Right kidney (tissue), 9 donors: ENCODE measurements at places on chromosomes 6 and 20.

DNA sequence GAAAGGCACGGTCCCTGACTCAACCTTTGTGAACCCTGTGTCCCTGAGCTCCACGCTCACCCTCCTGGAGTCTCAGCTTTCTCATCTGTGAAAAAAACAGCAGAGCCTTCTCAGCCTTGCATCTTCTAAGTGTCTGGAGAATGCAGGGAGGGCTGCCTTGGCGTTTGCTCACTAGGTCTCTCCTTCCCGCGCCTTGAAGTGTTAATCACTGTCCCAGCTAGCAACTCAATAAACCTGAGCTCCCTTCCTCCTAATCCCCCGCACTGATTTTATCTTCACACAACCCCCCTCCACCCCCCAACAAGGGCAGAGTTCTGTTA is 34.9 kb upstream of the FOXC1 start:
- no peak for DNase-seq

DNA sequence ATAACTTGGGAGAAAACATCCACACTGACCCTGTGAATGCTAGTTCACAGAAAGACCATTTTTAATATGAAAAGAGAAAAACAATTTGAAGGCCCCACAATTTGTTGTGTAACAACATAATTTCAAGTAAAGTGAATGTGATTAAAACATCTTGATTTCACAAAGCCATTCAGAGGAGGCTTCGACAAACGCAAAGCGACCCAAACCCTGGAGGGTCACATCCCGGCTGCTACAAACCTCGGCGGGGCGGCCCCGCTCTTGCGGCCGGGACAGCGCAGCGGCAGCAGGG is 14.0 kb downstream of the FOXC1 start:
- DNase-seq: no peak

GRCh38 chr6:108161724-108162282 is 4.0 kb upstream of the NR2E1 start:
- DNase-seq: no peak

DNA sequence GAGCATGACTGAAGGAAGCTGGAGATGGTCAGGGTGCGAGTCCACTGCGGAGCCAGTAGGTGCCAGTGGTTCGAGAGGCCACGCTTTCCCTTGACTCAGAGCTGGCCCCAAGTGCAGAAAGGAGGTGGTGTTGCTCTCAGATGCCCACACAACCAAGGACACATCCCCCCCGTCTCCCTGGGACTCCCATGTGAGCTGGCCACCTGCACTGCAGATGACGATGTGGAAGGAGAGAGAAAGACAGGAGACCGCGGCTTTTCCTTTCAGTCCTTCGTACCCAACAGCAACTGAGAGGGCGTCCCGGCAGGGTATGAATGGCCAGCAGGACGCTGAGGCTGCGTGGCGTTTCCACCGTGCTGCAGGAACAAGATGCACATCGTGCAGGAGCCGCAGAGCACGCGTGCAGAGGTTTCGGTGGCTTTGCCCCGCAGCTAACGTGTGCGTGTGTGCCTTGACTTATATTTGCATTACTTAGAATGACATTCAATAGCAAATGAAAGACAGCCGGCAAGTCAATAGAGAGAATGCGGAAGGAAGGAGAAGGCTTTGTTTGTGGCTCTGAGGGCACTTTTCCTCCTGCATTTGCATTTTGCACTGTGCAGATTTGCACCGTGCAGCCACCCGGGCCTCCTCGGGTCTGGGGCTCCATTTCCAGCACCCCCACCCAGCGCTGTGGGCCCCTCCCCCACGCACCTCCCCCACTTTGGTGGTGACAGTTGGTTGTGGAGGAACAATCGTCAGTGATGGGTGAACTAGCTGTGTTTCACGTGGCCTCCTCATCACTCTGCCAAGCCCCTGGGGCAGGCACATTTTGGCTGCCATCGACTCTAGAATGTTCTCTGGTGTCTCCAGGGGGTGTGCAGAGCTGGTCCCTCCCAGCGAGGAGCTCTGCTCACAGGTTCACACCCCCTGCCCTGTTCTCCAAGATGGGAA is 26.4 kb upstream of the BHLHE23 start:
- DNase-seq: no peak

GRCh38 chr6:37054171-37054570 is 48.7 kb downstream of the FGD2 start:
- no peak for DNase-seq

- no peak for DNase-seq
These were observed 5.0 kb downstream of the BEND6 start for GRCh38 chr6:56959938-56960337.

DNA sequence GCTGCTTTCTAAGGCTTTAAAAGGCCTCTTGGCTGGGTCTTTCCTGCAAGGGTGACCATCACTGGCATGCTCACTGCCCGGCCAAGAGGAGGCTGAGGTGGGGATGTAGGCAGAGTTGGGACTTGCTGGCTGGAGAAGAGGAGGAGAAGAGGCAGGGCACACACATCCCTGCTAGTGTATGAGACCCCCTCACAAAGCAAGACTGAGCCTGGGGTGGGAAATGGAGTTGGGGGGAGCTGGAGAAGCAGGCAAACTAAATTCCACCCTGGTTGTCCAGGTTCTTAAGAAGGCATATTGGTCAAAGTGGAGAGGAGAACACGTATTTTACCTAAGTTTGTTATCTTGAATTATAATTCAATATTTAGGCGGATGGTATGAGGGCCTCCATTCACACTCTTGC is 1.7 kb upstream of the KIZ start:
- no peak for DNase-seq

DNA sequence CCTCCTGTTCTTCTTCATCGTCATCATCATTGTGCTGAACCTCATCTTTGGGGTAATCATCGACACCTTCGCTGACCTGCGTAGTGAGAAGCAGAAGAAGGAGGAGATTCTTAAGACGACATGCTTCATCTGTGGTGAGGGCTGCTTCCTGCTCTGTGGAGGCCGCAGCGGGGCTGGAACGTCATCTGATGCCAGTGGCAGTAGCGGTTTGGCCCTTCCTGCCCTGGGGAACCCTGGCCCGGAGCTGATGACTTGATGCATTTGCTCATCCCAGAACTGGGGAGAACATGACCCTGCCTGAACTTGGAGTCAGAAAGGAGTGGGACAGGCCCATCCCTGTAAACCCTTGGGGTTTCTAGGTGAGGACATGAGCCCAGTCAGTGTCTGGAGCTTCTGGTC is 18.7 kb downstream of the UQCC2 start:
- no peak for DNase-seq

DNA sequence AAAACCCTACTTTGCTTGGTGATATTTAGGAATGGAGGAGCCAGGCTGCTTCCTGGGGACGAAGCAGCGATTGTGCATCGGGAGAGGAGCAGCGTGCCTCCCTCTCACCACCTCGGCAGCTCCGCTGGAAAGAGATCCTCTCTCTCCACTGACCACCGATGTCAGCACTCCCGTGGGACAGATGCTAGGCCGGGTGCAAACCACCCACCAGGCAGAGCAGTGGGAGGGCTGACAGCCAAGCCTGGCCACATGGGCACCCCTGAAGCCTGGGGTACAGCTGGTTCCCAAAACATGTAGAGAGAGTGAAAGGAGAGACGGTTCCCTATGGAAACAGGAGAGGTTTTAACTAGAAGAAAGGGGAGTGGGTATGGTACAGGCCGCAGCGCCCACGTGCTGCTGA is 220.0 kb downstream of the ANKRD60 start:
- DNase-seq: no peak

GRCh38 chr20:16491294-16491905 is 81.8 kb downstream of the KIF16B start:
- no peak for DNase-seq

- DNase-seq: no peak
These were observed 320.8 kb downstream of the SOX4 start for GRCh38 chr6:21914121-21914973.

- DNase-seq: no peak
These were observed 15.4 kb downstream of the MDFI start for GRCh38 chr6:41653691-41654090.

DNA sequence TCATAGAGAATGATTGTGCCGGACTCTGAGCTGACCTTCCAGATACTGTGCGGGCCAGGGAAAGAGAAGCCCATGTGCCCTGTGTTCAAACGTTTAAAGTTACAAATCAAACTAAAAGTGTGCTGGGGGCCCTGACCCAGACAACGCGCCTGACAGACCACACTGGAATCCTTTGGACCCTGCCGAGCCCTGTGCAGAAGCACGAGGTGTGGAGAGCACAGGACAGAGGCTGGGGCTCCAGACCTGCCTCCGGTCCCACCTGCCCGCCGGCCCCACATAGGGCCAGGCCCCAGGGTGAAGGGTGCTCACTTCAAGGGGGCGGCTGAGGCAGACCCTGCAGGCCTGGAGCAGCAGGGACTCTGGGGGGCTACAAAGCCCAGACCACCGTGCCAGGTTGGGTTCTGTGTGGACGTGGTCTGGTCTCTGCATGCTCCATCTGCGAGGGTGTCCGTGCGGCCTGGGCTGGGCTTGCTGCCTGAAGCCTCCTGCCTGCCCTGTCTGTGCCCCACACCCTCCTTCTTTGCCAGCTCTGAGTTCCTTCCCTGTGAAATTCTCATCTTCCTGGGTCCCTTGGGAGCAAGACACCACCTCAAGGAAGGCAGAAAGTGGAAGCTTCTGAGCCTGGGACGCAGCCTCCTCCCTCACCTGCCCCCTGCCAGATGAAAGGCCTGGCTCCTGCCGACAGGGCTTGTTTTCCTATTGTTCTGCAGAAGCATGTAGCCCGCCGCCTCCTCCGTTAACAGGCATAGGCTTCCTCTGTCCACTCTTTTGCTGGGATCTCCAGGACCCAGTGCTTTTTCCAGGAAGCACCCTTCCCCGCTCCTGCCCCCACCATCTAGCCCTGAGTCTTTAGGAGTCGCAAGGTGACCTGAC is 186.2 kb downstream of the ERMARD start:
- peak; percentile 47 for DNase-seq

DNA sequence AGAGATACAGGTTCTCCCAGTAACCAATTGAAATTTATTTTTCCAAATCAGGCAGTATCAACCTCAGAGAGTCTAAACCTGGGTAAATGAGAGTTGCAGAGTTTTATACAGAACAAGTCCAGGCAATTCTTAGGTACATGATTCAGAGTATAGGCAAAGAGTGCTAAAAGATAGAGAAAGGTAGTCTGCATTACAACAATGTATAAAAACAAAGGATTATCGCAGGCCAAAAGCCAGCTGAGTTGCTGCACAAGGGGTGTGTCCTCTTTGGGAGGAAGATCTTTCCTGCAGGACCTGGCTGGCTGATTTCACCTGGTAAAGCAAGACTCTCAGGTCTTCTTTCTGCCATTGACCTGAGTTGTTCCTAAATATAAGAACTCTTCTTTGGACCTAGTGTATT is 48.9 kb upstream of the ECHDC1 start:
- DNase-seq: no peak

DNA sequence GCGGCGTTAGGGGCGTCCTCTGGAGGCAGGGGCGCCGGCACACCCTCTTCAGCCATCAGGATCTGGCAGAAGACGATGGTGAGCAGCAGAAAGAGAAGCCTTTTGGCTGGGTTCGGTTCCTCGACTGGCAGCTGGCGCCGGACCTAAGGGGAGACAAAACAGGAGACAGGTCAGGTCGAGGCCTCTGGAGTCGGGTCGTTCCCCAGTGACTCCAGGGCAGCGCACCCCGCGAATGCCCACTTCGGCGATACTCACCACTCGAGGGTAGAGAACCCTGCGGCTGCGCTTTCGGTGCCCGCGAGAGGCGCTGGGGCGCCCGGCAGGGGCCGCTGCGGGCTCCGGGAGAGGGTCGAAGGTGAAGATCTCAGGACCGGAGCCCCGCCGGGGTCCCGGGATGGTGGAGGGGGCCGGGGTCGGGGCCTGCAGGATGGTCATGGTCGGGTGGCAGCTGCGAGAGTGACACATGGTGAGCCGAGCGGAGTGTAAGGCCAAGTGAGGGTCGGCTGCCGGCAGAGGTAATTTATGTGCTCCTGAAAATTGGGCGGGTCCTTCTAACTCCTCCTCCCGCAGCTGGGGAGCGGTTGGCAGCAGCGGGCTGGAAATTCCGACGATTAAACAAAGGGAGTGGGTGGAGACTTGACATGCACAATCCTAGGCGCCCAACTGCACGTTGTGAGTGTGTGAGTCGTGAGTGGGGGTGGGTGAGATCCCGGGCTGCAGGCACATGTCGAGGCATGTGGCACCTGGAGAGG is at the start of gene IER3:
IER3 (minus strand) TSS at position 494 of the 752 bp plus-strand sequence; CDS start at position 465, 29 bp downstream.
- peak; percentile 95 for DNase-seq

- no peak for DNase-seq
These were observed 54.0 kb upstream of the SNX9 start for GRCh38 chr6:157768863-157769551.

- no peak for DNase-seq
These were observed 12.0 kb downstream of the PLAGL2 start for GRCh38 chr20:32195581-32195980.

- DNase-seq: no peak
These were observed 176.3 kb downstream of the TBXT start for GRCh38 chr6:165991341-165991740.

- DNase-seq: no peak
These were observed 300.2 kb downstream of the UTRN start for GRCh38 chr6:144585217-144585814.

DNA sequence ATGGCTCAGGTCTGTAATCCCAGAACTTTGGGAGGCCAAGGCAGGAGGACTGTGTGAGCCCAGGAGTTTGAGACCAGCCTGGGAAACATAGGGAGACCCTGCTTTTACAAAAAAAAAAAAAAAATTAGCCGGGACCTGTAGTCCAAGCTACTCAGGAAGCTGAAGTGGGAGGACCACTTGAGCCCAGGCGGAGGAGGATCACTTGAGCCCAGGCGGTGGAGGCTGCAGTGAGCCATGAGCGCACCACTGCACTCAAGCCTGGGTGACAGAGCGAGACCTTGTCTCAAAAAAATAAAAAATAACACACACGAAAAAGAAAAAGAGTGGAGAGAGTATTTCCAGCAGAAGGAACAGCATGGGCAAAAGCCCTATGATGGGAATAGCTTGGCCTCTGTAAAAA is 2.0 kb downstream of the TTLL9 start:
- DNase-seq: no peak

DNA sequence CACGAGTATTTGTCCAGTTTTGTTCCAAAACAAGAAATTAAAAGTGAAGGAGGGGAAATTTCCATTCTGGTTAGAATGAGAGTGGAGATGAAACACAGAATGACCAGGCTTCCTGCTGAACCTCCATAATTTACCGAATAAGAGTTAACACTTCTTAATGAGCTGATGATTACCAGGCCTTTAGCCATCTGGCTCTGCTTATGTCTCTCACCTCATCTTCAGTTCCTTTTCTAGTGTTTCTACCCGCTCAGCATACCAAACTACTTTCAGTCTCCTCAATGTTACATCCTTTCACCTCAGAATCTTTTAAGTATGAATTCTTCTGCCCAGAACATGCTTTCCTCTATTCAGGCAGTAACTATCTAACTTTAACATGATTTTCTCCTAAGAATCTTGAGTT is 209.0 kb upstream of the RSPO3 start:
- no peak for DNase-seq

DNA sequence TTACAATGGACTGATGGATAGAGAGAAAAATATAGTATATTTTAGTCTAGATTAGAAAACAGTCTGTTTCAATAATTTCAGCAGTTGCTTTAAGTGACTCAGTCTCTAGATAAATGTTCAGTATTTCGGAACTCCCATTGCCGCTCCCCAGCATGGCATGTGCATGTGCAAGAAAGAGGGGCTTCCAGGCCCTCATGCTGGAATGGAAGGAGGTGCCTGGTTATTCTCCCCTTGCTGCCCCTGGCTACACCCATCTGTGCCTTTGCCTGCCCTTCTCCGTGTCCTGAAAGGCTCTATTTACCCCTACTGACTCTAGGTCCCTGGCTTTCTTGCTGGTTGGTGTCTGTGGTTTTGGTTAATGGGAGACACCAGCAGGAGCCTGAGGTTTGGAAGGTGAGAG is 115.7 kb upstream of the IFNGR1 start:
- no peak for DNase-seq

GRCh38 chr20:37188787-37189186 is 9.4 kb upstream of the MROH8 start:
- no peak for DNase-seq
